Stimulated activated CD8-positive, alpha-beta memory T cell treated with anti-CD3 and anti-CD28 coated beads, Interleukin-4, amount 100 ng/mL, for 1 hour (primary cell): ENCODE measurements at places on chromosomes 3 and 15.

DNA sequence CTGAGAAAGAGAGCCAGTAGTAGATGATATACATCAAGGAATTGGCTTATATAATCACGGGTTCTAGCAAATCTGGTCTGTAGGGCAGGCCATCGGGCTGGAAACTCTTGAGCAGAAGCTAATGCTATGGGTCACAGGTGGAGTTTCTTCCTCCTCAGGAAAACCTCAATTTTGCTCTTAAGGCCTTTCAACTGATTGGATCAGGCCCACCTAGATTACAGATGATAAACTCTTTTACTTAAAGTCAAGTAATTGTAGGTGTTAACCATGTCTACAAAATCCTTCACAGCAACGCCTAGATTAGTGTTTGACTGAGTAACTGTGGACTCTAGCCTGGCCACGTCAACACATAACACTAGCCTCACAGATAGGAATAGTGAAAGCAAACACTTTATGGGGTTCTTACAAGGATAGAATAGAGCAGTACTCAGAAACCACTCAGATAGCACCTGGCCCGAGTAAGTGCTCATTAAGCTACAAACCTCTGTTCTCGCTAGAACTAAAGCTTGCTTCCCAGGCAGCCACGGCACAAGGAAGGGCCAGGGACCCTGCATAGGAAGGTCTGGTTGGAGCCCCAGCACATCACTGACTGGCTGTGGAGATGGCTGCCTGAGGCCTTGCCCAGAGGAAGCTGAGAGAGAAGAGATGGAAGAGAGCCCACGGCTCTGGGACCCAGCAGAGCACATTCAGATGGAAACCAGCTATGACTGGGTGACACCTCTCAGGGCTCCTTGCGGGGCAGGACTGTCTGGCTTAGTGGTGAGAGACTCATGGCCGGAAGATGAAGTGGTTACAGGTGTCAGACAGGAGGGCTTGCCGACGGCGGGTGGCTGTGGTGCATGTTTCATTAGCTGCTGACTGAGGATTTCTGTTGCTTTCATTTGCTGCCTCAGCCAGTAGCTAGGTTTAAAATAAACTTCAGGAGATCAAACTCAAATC is 202.5 kb upstream of the TLE3 start:
- DNase-seq: peak; percentile 47

DNA sequence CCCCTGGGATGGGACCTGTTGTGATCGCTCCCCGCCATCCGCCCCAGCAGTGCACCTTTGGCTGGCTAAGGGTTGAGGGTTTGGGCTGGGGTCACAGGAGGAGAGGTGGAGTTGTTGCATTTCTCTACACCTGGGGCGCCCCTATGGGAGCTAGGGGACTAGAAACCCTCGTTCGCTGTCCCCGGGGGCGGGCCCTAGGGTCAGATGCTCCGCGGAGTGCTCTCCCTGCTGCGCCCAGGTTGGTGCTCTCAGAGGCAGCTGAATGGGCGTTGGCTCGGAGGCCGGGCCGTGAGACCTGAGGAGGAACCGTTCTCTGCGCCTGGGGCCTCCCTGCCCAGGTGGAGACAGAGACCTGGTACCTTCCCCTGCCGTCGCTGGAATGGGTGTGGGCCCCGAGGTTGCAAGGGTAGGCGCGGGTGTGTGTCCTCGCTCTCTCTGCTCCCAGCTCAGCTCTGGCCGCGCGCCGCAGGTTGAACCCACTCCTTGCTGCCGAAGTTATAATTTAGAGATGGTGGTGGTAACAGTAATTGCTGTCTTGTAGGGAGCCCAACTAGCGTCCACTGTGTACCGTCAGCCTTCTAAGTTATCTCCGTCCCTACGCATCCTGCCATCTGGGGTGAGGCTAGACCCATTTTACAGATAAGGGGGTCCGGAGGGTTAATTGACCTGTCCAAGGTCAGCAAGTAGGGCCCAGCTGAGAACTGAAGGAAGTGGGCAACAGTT is 965 bp downstream of the FLNB start:
- peak; percentile 13 for DNase-seq

DNA sequence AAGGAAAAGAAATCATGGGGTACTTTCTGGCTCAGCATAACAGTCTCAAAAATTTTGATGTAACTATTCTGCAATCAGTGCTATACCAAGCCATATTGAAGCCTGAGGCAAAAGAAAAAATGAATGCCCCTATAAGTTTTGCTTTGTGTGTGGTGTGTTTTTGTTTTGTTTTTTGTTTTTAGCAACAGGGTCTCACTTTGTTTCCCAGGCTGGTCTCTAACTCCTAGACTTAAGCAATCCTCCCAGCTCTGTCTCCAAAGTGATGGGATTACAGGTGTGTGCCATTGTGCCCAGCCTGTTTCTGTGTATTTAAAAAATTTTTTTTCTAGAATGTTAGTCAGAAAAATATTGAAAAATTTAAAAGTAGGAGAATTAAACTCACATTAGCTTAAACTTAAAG is 93.2 kb downstream of the ZNF280D start:
- DNase-seq: no peak

DNA sequence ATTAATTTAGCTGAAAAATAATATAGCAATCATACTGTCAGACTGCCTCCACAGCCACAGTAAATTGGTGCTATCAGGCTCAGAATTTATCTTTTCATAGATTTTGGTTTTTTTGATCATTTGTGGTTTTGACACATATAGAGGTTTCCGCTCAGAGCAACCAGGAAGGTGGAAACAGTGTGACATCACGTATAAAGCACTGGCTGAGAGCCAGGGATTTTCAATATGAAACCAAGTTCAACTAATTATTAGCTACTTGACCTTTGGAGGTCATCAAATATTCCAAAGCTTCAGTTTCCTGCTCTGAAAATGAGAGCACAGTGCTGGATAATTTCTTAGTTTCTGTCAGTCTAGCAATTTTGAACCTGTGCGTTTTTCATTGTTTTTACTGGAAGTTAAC is 433.8 kb upstream of the SUCLG2 start:
- DNase-seq: peak; percentile 23

- no peak for DNase-seq
Observed at GRCh38 chr3:176927706-176928581, 269.3 kb downstream of the TBL1XR1 start.

DNA sequence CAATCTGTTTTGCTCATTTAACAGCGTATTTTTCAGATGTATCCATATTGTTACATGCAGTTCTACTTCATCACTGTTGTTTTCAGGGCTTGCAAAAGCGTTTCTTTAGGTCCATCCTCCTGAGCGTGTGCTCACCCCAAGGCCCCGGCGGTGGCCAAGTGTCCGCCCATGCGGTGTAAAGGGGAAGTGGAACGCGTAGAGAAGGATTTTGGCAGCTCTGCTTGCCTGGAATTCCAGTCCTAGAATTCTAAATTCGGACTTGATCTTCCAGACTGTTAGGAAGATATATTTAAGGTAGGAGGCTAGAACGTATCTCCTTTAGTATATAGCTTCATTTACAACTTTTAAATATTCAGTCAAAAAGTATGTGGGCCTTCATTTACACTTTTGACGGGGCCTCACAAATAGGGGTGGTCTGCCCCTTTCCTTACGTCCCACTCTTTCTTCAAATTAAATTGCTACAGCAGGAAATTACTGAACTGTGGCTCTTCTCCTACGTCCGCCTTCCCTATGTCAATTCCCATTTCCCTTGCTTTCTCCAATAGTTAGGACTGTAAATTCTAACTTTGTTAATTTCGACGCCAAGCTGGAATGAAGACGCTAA is 609 bp upstream of the TBC1D23 start:
- no peak for DNase-seq

DNA sequence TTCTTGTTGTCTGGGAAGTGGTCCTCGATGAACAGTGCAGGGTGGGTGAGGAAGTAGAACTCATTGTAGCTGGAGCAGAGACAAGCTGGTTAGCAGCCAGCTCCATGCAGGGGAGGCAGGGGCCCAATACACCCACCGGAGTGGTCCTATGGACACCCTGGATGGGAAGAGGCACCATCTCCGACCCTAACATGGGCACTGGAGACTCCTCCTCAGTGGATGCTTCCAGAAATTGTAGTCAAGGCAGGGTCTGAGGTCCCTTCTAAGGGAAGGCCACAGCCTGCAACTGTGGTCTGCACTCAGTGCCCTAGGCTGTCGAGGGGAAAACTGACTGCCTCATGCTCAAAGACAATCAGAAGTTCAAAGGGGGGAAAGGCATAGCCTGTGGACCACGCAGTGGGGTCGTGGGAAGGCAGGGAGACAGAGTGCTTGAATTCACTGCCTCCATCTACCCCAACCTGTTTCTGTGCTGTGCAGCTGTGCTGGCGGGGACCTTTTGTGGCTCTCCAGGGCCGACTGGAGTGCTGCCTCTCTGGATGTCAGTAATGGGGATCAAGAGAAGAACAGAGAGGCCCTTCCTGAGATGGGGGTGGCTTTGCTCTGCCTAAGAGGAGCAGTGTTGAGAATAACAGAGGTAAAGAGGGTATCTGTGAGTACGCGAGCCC is 41.9 kb downstream of the KY start:
- no peak for DNase-seq

GRCh38 chr15:32786906-32787305 is 69.1 kb downstream of the GREM1 start:
- no peak for DNase-seq

- no peak for DNase-seq
Observed at GRCh38 chr3:139310474-139310933, 33.3 kb upstream of the MRPS22 start.

DNA sequence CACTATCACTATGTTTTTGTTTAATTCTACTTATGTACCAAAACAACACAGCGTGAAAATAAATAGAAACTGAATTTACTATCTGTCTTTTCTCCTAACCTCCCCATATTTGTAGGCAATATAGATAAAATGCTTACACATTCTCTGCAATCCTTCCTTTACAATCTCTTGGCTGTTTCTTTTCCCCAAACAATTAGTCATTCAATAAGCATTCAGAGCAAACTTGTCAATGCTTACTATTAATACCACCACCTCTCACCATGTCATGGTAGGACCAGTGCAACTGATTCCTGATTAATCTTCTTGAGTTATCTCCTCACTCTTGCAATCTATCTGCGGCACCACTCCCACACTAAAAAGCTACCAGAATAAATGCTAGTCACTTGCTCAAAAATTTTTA is 74.0 kb upstream of the TTBK2 start:
- no peak for DNase-seq

DNA sequence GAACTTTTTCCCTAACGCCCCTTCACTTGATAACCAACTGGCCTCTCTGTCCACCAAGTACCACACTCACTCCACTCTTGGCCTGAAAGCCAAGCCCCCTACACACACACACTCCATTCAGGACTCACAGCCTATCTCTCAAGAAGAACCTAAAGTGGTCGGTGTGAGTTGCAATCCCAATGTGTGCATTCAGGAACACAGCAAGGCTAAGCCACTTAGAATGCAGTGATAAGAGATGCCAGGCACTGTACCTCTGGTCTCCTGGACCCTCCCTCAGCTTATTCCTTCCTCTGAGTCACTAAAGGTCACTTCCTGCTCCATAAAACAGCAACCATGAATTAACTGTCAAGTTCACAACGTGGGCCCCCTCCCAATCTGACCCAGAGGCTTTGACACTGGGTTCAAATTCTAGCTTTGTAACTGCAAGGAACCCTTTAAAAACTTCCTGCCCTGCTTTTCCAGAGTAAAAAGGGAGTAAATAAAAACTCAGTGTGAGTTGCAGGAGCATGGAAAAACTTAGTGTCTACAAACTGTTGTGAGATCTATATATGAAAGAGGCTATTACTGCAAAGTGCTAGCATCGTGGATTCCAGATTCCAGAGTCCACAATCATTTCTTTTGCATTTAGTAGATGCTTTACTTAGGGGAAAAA is 17.6 kb upstream of the KCNMB3 start:
- DNase-seq: no peak

- no peak for DNase-seq
Observed at GRCh38 chr3:105119801-105120340, 246.8 kb upstream of the ALCAM start.

- no peak for DNase-seq
Observed at GRCh38 chr15:63244976-63245645, 32.3 kb upstream of the APH1B start.

DNA sequence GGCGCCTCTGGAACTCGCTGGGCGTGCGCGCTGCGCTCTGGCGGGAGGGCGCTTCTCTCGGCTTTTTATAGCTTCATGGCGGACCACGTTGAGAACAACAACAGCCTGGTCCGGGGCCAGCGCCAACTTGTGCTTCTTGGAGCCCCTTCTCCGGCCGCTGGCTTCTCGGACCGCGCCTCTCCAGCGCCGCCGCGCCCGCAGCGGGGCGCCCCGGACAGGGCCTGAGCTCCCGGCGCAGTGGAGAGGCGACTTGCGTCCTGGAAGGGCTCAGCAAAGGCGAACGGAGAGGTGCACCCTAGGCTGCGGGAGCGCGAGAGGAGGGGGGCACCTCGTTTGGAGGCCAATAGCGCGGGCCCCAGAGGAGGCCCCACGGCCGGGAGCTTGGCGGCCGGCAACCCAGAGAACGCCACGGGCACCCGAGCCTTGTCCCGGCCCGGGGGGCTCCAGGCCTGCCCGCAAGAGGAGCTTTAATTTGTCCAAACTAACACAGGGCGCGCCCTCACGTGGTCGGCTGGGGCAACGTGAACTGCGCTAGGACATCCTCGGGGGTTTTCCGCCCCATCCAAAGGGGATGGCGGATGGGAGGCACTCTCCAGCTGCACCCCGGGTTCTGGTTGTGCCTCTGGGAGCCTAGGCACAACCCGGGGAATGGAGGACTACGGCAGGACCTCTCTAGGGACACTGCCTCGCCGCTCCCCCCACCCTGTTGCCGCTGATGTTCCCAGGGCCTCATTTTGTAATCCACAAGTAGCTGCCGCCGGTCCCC is 37.8 kb downstream of the HMCES start:
- peak; percentile 82 for DNase-seq

GRCh38 chr3:12622335-12622734 is 41.6 kb downstream of the RAF1 start:
- DNase-seq: no peak

- no peak for DNase-seq
Observed at GRCh38 chr3:173650596-173650995, 253.1 kb downstream of the NLGN1 start.

- no peak for DNase-seq
Observed at GRCh38 chr3:17765819-17766472, 23.5 kb upstream of the TBC1D5 start.

DNA sequence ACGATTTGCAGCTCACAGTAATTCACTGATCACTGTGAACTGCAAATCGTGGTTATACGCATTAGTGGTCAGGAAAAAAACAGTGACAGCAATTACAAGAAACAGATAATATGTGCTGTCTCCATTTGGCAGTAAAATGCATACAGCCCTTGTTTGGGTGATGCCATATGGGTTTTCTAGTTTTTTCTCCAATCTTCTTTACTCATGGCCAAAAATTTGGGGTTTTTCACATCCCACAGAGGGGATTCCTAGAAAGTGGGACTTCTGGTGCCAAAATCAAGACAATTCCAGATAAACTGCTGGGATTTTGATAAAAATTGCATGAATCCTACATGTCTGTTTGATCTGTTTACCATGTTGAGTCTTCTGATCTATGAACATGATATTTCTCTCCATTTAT is 15.6 kb downstream of the NDN start:
- DNase-seq: no peak

DNA sequence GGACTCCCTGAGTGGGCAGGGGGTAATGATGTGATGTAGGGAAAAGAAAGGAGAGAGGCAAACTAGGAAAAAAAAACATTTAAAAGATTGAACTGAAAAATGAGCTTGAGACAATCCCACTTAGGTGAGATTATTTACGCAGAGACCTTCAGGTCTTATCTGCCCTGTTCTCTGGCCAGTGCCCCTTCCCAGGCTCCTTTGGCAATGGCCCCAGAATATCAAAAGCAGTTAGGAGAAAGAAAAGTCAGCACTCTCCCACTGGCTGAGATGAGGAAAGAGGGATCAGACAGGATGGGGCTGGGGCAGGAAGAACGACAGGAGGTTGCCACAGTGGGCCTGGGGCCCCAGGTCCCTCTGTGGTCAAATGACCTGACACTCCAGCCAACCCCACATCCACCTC is 105.4 kb downstream of the MEGF11 start:
- no peak for DNase-seq
